ENCODE measurements at places on chromosomes 11 and 22.

DNA sequence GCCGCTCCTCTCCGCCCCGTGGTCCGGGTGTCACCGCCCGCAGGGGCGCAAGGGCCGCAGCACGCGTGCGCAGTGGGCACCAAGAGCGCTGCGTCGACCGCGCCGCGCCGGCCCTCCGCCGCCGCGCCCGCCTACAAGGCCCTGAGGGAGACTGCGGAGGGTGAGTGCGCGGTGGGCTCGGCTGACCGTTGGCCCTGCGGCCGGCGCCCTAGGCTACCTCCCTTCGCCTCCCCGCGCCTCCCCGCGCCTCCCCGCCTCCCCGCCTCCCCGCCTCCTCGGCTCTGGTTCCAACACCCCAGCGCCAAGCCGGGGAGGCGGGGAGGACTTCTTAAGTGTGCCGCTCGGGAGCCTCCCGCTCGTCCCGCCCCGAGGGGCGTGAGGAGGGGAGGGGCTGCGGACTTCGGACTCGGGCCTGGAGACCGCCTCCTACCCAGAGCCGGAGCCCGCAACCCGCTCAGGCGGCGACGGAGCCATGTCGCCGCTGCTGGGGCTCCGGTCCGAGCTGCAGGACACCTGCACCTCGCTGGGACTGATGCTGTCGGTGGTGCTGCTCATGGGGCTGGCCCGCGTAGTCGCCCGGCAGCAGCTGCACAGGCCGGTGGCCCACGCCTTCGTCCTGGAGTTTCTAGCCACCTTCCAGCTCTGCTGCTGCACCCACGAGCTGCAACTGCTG is at the start of gene AQP11:
Gene AQP11, plus strand, starts transcription at position 433 of the 673 bp plus-strand sequence. Its CDS starts 40 bp downstream, at position 473.
- peak; percentile 25 for DNase-seq

DNA sequence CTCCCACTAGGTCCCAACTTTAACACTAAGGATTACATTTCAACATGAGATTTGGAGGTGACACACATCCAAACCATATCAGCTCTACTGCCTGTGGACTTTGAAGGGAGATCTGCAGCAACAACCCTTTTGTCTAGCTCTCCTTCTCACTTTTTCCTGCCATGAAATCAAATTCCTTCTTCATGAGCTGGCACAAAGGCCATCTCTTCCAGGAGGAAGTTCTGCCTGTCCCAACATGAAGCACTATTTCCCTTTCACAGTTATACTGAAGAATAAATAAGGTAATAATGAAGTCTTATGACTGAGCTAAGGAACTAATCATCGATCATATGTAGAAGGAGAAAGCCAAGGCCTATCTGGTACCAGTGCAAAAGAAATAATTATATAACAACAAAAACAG is 253.5 kb upstream of the TENM4 start:
- no peak for DNase-seq

- DNase-seq = no peak
Measured at GRCh38 chr11:551131-551530, 9.4 kb downstream of the LMNTD2 start.

- DNase-seq = no peak
Measured at GRCh38 chr11:63459586-63459985, 31.4 kb downstream of the PLAAT5 start.

DNA sequence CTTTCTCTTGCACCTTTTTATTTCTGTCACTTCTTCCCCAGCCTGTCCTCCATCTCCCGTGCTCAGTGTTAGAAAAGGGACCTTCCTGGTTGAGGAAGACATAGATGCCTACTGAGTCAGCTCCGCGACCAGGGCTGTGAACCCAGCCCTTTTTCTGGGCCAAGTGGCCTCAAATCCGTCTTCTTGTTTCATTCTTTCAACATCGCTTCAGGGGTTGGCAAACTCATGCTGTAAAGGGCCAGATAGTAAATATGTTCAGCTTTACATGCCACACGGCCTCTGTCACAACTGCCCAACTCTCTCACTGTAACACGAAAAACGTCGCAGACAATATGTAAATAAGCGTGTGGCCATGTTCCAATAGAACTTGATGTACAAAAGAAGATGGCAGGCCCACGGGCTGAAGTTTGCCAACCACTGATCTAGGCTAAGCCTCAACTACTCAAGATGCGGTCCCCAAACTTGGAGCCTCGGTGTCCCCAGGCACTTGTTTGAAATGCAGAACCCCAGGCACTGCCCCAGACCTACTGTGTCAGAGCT is 338.4 kb downstream of the MN1 start:
- DNase-seq = no peak

DNA sequence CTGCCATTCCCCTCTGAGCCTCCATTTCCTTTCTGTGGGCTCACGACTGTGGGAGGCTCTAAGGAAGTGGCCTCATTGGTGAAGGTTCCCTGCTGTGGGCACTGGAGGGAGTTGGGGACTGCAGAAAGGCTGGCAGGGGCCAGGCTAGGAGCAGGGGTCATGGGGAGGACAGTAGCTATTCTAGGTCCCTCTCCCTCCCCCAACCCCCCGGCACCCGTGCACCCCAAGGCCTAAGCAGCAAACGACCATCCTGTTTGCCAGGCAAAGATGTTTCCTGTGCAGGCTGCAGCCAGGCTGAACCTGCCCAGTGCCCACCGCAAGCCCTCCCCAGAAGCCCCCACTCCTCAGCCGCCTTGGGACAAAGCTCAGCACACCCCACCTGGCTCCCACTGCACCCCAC is 189.4 kb downstream of the MN1 start:
- no peak for DNase-seq

GRCh38 chr11:95072948-95073347 is 6.2 kb downstream of the SRSF8 start:
- no peak for DNase-seq

- no peak for DNase-seq
Measured at GRCh38 chr22:47210686-47211085, 448.2 kb downstream of the TBC1D22A start.

- no peak for DNase-seq
Measured at GRCh38 chr11:86460461-86461385, 86.0 kb downstream of the CCDC81 start.

- DNase-seq = no peak
Measured at GRCh38 chr11:21564833-21565682, 627.8 kb upstream of the ANO5 start.

DNA sequence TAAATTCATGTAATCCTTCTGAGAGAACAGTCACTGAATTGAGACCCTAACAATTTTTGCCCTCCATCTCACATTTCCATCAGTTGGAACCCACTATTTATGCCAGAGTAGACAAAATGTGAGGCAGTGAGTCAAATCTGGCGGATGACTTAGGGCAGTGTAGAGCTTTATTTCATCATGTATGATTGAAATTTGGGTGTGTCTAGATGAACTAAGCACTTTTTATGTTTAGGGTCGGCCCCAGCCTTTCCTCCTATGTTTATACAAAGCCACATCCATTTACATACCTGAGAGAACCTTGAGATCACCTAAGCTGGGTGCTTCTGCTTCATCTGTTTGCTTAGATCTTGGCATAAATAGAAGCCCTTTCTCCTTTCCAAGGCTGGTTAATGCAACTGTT is 15.0 kb upstream of the MUC15 start:
- DNase-seq = no peak

DNA sequence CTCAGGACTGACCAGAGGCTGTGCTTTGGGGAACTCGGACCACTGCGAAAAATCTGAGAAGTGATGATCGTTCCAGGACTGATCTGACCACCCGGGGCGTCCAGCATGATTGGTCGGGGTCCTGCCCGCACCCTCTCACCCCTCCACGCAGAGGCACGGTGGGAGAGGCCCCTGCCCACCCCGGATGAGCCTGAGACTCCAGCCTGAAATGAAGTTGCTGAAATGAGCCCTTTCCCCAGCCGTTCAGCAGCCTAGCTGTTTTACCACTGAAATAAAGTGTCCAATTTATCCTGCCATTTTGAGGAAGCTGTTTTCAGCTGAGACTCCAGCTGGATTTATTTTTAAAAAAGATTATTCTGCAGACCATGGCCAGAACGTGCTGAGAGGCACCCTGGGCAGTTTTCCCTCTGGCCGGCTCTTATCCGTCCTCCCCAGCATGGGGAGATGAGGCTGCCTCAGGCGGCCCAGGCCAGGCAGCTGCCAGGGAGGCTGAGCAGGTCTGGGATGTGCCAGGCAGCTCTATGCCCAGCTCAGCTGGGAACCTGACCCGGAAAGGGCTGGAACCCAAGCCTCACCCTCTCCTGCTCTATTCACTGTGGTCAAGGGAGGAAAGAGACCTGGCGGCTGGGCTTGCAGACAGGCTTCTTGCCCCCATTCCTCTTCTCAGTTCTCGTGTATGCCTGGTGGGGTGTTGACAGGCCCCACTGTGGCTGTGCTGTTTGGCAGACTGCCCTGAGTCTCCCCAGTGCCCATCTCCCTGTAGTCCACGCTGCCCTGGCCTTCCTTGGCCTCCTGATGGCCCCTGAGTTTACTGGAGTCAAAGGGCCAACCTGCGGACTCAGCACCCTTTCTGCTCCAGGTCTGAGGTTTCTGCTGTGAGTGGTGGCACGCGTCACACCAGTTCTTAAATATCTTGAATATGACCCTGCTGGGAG is 161.0 kb upstream of the B3GAT1 start:
- DNase-seq = no peak

- no peak for DNase-seq
Measured at GRCh38 chr22:47245786-47246185, 483.3 kb downstream of the TBC1D22A start.

GRCh38 chr11:25396847-25397246 is 900.0 kb downstream of the LUZP2 start:
- no peak for DNase-seq

GRCh38 chr11:91859666-91860065 is 365.0 kb upstream of the FAT3 start:
- DNase-seq = no peak

- no peak for DNase-seq
Measured at GRCh38 chr11:118715245-118715831, 35.9 kb upstream of the TREH start.

- DNase-seq = no peak
Measured at GRCh38 chr11:44207292-44207691, 102.6 kb downstream of the ALX4 start.

- DNase-seq = no peak
Measured at GRCh38 chr22:27777128-27777527, 24.4 kb downstream of the MN1 start.

GRCh38 chr11:44112091-44112821 is 16.8 kb downstream of the EXT2 start:
- no peak for DNase-seq

- no peak for DNase-seq
Measured at GRCh38 chr11:79018371-79018849, 422.4 kb downstream of the TENM4 start.

DNA sequence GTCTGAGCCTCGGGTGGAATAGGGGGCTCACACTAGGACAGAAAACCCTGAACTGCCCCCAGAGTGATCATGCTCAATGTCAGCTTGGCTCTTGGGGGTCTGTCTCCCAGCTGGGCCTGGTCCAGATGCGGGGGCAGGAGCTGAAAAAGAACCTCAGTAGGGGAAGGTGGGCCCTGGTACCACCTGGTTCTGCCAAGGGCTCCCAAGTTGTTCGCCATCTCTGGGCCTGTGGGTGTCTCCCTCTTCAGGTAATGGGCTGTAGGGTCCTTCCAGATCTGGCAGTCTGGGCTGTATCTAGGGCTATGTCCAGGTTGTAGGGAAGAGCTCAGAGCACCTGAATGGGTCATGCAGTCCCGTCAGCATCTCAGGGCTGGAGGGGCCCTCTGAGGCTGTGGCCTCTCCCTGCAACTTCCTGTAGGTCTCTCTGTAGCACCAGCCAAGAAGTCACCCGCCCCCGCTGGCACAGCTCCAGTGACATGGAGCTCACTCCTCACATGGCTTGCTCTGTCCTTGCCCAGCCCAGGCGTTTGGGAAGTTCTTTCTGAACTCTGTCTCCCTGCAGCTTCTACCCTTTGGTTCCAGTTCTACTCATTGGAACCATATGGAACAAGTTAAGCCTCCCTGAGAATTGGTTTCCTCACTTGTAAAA is 33.0 kb upstream of the SOX10 start:
- no peak for DNase-seq

- DNase-seq = no peak
Measured at GRCh38 chr11:6482441-6482840, 1.1 kb downstream of the TIMM10B start.

DNA sequence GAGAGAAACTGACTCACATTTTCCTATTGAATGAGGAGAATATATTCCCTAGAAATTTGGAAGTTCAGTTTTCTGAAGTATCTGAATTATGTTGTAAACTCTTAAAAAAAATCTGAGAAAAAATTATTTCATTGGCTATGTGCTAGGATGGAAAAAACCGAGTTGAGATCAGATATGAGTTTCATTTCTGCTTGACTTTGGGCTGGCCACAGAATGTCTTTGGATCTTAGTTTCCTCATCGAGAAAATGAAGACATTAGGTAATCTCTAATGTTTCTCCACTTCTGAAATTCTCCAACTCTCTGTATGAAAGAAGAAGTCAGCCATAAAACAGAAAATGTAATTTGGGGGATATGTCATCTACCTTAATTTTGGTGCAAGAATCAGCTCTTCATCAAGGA is 28.8 kb downstream of the SLN start:
- no peak for DNase-seq

- no peak for DNase-seq
Measured at GRCh38 chr11:77590194-77590782, 535 bp downstream of the AQP11 start.

- DNase-seq = no peak
Measured at GRCh38 chr11:118649941-118650340, 29.5 kb downstream of the TREH start.

DNA sequence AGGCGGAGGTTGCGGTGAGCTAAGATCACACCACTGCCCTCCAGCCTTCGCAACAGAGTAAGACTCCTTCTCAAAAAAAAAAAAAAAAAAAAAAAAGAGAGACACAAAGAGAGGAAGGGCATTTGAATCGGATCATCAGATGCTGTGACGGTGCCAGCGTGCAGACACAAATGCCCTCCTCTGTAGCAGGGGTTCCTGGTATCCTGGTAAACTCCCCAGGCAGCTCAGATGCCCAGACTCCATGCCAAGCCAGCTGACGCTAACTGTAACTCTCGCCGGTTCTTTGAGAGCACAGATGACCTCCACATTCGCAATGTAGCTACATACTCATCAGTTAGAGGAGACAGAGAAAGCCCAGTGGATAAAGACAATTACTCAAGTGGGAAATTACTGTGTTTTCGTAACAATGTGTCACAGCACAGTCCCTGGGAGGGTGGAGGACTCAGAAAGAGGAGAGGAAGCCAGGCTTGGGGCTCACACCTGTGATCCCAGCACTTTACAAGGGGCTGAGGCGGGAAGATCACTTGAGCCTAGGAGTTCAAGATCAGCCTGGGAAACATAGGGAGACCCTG is 153.1 kb downstream of the BRD1 start:
- no peak for DNase-seq

DNA sequence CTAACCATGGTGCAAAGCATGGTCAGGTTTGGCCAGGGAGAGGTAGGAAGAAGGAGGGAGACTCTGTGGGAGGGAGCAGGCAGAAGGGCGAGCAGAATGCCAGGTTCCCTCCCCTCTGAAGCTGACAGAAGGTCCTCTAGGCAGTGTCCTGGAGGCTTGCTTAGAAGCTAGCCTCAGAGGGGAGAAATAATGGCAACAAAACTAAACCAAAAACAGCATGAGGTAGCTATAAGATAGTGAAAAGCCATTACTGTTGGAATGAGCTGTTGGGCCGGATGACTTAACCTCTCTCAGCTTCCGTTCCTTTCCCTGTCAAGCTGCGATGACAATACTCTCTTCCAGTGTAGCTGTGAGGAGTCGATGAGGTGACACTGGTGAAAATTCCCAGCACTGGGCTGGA is 36.6 kb downstream of the RASSF10 start:
- no peak for DNase-seq

All from stimulated activated CD4-positive, alpha-beta T cell treated with anti-CD3 and anti-CD28 coated beads, Interleukin-1b, Interleukin-23, amount 100 ng/mL, for 1 hour (primary cell).